ENCODE measurements at places on chromosomes 1 and 21.

DNA sequence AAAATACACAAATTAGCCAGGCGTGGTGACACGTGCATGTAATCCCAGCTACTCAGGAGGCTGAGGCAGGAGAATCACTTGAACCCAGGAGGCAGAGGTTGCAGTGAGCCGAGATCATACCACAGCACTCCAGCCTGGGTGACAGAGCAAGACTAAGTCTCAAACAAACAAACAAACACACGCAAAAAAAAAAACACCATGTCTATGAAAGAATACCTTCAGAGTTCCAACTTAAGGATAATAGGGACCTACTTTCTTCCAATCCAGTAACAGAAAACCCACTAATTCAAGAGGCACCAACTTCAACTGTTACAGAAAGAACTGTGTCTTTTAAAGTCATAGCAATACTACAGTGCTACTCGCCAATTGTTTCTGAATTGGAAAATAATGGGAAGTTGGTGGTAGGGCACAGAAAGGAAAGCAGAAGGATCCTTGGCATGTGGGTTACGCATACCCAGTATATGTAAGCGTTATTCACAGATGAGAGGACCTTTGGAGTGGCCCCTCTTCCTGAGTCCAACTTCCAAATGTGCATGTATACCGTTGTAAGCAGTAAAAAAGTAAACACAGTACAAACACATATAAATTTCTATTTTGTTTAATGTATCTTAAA is 87.0 kb downstream of the ACBD6 start:
- DNase-seq = no peak

- DNase-seq = no peak
Observed at GRCh38 chr1:67313934-67314671, 6.4 kb downstream of the IL12RB2 start.

- peak; percentile 10 for DNase-seq
Observed at GRCh38 chr1:29682919-29683295, 446.6 kb downstream of the PTPRU start.

DNA sequence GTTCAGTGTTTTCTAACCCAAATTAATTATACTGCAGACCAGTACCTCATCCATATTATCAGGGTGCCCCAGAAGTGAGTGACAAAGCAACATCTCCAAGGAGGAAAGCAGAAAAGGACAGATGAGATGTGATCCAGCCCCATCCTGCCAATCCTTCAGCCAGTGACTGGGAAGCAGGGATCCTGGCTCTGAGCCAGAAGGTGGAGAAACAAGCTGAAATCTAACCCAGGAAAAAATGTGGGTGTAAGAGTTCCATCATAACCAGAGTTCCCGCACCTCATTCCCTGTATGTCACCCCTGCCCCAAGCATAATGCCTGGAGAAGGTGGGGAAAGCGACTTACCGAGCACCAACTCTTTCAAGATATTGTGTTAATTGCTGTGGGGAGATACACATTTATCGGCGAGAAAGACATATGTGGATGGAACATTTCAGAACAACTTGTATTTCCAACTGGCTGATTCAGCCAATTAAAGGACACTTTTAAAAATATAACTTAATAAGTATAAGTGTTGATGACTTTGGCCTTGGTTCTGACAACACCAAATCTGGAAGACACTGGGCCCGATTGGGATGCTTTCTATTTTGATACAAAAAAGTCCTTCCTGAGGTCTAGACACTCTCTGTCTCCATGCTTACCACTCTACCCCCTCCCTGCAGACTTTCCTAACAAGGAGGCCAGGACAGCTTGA is 14.9 kb downstream of the PLEKHA6 start:
- DNase-seq = peak; percentile 34

DNA sequence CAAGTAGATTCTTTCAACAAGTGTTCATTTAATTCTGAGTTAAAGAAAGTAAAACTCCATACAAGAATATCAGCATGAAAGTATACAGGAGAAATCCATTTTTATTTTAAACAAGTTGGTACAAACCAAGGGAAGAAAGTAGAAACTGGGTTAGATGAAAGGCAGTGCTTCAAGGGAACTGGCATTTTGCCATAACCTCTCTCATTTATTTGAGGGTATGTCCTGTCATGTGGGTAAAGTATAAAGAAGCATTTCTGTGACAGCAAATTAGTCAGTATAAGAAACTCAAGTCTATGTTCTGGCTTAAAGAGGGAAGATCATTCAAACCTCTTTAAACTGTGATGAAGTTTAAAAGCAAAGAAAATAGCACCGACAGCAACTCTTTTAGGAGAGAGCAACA is 32.0 kb downstream of the OLFM3 start:
- no peak for DNase-seq

DNA sequence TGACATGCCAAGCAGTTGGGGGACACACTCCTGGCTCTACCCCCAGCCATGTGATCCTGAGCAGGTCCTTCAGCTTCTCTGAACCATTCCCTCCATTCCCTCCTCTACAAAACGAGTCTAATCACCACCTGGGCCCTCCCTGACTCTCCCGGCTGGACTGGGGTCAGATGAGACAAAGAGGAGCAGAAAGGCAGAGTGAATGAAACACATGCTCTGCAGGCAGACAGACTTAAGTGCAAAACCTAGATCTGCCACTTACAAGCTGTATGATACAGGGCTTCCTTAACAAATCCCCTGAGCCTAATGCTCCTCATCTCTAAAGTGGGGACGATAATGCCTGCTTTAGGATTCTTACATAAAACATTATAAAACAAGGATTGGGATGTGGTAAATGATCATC is 17.3 kb downstream of the RIMS3 start:
- DNase-seq = no peak

Data from adipocyte (in vitro differentiated cells).